ENCODE measurements at places on chromosomes 1 and 21.

DNA sequence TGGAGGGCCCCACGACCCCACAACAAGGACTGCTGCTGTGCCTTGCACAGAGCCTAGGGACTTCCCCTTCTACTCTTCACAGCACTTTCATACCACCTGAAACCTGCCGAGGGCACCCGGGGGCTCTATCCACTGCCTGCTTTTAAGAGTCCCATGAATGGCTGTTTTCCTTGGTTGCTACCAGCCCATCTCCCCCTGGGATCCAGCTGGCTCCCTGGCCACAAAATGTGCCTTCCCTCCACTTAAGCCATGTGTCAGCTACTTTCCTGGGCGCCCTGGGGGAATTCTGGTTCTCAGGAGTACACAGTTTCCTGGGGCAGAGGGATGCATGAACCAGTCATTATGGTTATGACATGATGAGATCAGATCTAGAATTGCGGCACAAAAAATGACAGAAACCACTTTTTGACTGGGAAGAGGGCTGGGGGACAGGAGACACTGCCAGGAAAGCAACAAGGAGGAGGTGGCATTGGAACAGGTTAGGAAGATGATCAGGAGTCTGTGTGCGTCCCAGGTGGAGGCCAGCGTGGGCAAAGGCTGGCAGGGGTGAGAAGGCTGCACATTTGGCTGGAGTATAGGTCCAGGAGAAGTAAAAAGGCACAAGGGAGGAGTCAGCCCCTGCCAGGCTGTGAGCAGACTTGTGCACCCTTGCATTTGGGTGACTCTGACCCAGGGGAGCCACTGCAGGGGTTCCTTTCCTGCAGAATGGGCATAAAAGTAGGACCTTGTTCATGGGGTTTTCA is 3.2 kb upstream of the TNFRSF8 start:
- DNase-seq, result no peak

- DNase-seq, result no peak
Observed at GRCh38 chr1:96651517-96651916, 70.1 kb upstream of the PTBP2 start.

DNA sequence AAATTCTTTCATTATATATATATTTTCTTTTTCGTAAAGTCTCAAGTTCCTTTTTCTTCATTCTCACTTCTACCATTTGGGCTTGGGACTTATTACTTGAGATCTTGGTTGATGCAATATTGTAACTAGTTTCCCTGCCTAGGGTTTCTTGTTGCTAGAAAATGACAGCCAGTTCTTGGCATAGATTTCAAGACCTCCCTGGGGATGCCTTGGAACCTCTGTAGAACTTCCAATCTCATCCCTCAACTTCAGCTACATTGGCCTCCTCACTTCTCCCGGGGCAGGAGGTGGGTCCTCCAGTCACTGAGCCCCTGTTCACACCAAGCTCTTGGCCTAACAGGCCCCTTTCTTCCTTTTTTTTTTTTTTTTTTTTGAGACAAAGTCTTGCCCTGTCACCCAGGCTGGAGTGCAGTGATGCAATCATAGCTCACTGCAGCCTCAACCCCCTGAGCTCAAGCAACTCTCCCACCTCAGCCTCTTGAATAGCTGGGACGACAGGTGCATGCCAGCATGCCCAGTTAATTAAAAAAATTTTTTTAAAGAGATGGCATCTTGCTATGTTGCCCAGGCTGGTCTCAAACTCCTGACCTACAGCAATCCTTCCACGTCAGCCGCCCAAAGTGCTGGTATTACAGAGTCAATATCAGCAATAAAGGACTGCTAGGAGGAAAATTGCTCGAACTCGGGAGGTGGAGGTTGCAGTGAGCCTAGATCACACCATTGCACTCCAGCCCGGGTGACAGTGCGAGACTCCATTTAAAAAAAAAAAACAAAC is 33.1 kb downstream of the MAP3K7CL start:
- DNase-seq, result no peak

DNA sequence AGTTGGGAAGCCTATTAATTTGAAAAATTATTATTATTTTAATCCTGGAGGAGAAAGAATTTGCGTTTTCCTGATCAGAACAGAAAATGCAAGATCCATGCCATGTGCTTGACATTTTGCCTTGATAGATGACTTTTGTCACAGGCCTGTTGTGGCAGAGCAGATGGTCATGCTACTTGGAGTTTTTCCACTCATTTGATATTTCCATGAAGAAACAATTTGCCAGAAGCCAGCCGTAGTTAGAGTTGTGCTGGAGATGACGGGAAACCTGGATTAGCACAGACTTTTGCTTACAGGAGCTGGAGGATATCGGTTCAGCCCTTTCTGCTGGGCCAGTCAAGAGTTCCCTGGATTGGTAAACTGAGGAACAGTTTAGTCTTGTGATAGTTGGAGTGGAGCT is 3.2 kb downstream of the RCAN3 start:
- DNase-seq, result no peak

DNA sequence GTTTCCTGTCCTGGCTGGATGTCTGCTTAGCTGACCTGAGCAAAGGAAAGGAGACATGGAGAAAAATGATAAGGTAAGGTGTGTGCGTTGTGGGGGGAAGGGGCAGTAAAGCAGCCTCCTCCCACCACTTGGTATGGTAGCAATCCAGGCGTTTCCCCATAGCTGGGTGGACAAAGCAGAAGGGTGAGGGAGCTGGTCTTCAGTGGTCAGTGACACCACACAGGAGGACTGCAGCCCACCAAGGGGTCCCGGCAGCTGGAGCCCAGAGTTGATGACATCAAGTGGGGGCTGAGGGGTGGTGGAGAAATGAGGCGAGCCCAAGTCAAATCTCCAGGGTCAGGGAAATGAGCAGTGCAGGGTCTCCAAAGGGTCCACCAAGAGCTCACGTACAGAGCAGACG is 69.3 kb upstream of the LRRN2 start:
- DNase-seq, result no peak

DNA sequence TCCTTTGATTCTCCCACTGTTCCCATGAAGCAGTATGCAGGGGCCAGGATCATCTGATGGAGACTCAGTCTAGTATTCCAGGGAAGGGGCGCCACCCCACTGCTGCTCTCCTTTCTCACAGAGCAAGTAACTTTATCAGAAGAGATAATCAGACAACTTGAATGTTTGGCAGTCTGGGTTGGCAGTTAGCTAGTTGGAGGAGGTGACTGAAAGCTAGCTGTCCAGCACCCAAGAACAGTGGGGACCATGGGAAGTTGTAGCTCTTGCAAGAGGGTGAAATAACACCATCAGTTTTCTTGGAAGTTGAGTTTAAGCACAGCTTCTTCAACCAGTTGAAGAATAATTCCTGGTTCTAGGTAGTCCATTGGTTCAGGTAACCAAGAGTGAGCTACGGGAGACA is 22.2 kb upstream of the AGL start:
- no peak for DNase-seq

- peak; percentile 49 for DNase-seq
Observed at GRCh38 chr1:176374967-176375569, 87.9 kb upstream of the PAPPA2 start.

DNA sequence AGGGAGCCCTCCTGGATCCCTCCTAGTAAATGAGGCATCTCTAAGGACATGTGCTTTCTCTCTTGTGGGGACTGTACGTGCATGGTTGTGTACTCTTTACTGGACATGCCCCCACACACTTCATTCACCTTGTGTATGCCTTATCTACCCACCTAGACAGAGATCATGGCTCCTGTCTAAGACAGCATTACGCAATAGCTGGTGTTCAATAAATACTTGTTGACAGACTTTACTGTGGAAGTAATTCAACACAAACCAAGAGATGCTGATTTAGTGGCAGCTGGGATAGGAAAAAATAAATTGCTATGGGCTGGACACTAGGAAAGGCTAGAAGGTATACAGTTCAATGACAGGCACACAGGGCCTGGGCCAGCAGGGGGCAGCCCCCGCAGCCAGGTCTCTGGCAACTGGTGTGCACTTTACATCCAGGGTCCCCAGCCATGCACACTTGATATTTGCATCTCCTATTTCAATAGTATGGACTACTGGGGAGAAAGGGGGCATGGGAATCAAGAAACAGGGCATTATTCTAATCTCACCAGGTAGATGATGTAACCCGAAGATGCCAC is 24.2 kb downstream of the TRABD2B start:
- DNase-seq, result no peak

GRCh38 chr1:113248494-113248893 is 141.8 kb upstream of the MAGI3 start:
- DNase-seq, result no peak

All from RWPE1 (cell line).